ENCODE measurements at places on chromosomes 2 and 18.

GRCh38 chr2:113248997-113249770, 29.5 kb downstream of the PAX8 start:
- peak; percentile 25 for DNase-seq

GRCh38 chr2:7108792-7109532, 191.8 kb downstream of the RNF144A start:
- DNase-seq = no peak

- DNase-seq = no peak
These were observed 84.4 kb downstream of the DYM start for GRCh38 chr18:49376046-49376445.

DNA sequence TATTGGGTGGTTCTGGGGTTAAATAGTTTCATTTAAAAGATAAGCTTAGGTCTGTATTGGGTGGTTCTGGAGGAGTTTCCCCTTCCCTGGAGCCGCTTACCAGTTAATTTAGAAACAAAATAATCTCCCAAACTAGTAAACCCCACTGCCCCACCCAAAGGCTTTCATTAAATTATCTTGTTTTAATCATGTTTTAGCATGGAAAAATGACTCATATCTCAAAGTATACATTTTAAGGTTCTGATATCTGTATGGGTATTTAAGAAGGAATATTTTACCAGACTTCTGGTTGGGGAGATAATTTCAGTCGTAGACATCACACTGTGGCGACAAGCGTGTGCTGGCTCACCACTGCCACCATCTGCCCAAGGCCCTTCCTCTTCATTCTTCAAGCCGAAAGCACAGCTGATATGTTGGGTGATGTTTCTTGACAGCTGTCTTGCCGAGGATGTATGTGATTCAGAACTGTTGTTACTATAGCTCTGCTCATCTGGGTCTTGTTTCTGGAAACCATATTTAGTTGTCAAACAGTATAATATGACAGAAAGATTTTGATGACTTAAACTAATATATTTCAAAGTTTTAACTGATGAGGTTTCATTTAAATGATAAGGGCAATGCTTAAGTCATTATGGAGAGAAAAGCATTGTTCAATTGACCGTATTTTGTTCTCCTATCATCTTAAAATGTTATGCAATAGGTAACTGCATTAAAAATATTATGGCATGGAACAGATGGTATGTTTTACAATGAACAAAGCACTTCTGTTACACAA, 5.1 kb downstream of the FIGLA start:
- no peak for DNase-seq

GRCh38 chr2:38650717-38651116, 15.2 kb upstream of the GALM start:
- no peak for DNase-seq

- DNase-seq = no peak
These were observed 434.7 kb downstream of the EIPR1 start for GRCh38 chr2:2942906-2943305.

DNA sequence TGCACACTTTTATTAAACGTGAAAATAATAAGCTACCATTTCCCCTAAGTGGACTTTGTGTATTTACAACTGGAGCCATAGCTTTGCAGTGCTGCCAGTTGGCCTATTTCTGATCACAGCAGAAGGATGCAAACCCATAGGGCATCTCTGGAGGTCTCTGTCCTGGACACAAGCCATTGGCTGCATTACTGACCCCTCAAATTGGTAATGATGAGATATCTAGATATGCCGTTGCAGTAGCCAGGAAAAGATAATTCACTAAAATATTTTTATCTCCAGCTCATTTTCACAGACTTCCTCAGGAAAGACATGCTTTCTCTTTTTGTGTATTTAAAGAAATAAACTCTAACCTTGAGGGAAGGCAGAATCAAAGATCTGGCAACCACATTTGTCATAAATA, 182.5 kb downstream of the TDRD15 start:
- no peak for DNase-seq
